ENCODE measurements at places on chromosomes 16 and 17.

DNA sequence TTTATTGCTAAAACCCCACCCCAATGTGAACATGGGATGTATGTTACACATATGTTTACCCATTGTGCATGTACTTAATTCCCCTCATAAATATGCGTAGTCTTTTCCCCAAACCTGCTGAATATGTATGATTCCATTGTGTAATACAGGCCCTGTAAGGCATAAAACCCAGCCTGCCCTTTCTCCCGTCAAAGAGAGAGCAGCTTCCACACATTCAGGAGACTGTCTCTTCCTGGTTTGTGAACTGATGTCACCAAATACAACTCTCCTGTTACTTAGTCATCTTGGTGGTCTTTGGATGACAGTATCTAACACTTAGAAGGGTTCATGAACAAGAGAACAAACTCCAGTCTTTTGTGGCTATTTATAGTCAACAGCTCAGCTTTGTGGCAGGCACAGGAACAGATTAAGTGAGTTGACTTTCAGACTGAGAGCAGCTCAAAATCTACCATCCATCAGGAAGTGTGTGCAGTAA, 24.7 kb upstream of the TMC7 start:
- DNase-seq: no peak

GRCh38 chr16:57166951-57167350, 18.9 kb downstream of the PSME3IP1 start:
- DNase-seq: no peak

GRCh38 chr17:65345261-65346005, 208.3 kb downstream of the RGS9 start:
- DNase-seq: peak; percentile 29

DNA sequence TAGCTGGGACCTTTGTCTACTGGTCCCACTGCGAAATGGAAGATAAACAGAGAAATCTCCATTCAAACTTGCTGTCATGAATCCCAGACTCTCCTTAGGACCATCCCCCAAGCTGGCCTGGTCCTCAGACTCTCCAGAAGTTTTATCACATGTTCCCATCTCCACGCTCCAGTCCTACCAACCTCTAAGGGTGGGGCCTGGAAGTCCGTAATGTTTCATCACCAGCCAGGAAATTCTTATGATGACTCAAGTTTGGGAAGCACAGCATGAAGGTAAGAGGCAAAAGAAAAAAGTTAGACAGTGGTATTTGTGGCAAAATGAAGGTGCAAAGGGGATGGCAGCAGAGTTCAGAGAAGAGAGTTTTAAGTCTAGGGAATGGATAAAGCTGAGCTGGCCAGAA, 52.7 kb downstream of the ZNF18 start:
- no peak for DNase-seq

- no peak for DNase-seq
Measured at GRCh38 chr16:12753203-12754023, 50.3 kb downstream of the CPPED1 start.

DNA sequence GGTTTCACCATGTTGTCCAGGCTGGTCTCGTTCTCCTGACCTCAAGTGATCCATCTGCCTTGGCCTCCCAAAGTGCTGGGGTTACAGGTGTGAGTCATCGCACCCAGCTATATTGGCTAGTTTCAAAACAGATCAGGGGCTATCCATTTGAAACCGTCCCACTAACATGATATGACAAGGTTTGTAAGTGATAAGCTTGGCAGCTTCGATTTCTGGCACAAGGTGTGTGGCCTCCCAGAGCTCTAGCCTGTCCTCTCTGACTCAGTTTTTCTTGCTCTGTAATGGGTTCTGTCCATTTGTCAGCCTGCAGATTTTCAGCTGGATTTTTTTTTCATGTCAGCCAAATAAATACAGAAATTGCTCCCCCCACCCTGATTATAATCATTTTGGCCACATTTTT, 31.8 kb upstream of the TENT4B start:
- DNase-seq: no peak

- peak; percentile 40 for DNase-seq
Measured at GRCh38 chr17:39231591-39232551, 6.1 kb upstream of the STAC2 start.

DNA sequence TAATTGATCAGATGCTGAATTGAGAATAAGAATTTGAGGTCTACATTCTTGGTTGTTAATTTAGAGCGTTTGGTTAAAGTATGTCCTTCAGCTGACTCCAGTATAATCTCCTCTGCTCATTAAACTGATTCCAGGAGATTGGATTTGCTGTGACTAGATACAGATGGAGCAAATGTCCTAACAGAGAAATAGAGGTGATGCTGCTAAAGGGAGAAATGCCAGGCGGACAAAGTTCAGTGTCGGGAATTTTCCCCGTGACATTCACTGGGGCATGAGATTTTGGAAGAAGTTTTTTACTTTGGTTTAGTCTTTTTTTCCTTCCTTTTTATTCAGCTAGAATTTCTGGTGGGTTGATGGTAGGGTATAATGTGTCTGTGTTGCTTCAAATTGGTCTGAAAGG, 19.0 kb downstream of the PRKAR1A start:
- no peak for DNase-seq

- DNase-seq: no peak
Measured at GRCh38 chr16:28285649-28286048, 6.7 kb upstream of the SBK1 start.

DNA sequence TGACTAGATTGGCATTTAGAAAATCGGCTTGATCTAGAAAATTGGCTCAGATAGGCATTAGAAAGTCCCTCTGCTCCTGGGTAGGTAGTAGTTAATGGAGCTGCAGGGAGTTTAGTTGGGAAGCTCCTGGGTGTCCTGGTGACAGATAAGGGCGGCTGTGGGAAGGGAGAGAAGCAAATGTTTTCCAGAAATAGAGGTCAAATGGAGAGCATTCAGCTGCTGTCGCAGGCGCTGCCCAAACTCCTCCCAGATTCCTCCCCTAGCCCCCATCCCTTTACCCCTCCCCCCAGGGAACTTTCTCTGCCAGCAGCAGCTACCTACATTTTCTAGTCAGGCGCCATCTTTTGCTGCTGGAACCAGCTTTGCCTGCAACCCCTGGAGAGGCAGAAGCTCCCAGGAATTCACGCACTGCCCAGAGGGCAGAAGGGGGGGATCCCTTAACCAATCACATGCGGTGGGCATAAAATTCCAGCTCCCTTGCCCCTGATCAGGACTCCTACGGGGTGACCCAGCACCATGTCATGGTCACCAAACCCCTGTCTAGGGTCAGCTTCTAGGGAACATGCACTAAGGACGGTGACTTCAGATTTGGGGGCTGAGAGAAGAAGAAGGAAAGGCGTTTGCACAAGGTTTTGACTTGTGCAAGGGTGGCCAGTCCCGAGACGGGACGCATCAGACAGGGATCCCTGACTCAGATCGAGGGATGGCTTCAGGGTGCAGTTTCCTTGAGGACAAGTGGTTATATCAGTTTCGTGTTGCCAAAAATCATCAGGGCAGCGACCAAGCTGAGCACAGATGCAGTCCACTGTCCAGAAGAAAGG, 43.8 kb downstream of the SOCS1 start:
- no peak for DNase-seq

DNA sequence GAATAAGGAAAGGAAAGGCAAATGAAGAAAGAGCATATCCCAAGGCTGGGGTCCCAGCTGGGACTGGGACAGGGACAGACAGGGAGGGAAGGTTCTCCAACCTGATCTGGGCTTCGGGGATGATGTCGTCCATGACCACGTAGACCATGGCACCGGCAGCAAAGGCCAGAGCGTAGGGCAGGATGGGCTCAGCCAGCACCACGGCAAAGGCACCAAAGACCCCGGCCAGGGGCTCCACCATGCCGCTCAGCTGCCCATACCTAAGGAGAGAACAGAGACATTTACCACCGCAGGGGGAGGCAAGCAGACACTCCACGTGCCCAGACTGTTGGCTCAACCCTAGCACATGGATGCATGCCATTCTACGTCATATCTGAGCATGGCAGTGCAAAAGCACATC, 443.8 kb downstream of the SLC39A11 start:
- no peak for DNase-seq

DNA sequence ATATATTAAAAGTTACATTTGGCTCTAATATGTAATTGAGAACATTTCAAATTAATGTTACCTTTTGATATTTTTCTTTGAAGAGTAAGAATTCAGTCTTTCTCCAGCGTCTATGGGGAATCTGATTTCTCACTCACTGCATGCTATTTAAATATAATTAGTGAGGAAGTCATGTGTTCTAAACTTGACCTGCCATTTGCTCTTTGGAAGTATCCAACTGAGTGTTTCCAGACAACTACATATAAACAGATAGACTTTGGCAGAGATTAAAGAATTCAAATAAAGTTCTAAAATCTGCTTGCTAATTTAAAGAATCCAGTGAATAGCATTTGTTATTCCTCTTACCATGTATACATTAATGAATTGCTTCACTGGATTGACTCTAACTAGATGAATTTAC, 23.5 kb downstream of the OMG start:
- no peak for DNase-seq

GRCh38 chr17:3798273-3799180, 2.5 kb downstream of the ITGAE start:
- DNase-seq: no peak
